ENCODE measurements at places on chromosomes 6 and 20. TPM values are rescaled to one million over a fixed set of nuclear protein-coding genes. Genes with fewer than 3 reads are reported as not detected.
A peak's percentile ranks its signal among the peaks of the same experiment; 100 is the strongest.

The FAM217A gene
- not detected for total RNA-seq

DNA sequence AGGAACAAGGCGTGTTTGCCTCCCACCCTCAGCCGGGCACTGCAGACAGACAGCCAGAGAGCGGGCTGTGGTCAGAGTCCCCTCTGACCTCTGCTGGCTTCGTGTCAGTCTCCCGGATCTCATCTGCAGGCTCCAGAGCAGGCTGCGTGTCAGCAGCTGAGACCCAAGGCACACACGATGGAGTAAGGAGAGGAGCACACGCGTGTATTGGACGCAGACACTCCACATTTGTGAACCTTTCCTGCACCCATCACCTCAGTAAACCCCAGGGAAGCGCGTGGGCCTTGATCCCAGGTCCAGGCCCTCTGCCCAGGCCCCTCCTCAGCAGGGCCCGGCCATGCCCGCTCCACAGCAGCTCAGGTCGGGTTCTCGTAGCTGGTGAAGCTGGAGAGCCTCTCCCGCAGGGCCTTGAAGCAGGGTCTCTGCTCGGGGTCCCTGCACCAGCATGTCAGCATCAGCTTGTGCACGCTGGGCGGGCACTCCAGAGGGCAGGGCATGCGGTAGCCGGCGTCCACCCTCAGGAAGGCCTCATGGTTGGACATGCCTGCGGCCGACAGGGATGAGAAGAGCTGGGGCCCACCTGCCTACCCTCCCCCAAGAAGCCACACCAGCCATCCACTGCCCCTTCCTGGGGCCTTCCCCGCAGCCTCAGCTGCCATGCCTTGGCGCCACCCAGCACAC is 7.9 kb downstream of the PTK6 start:
- no peaks in the 10 kb centered on the region for H3K36me3 ChIP-seq
- peak; percentile 15 for DNase-seq
- H3K27me3 ChIP-seq = no peaks in the 10 kb centered on the region
- no peak overlapping the region for H3K27ac ChIP-seq
- H3K4me3 ChIP-seq = no peak overlapping the region

DNA sequence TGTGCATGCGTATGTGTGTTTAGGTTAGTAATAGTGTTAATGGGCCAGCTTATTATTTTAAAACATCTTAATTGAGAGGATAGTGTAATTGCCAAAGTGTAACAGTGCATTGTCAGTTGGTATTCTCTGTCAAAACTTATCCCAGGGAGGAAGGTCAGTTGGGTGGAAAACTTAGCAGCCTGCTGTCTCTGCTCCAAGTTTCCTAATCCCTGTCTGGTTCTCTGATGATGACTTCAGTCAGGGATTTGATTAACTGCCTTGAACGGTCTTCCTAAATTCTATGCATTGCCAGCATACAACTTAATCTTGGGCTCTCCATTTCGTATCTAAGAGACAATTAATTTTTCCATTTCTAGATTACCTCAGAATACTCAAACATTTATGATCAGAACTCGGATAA is 51.1 kb downstream of the L3MBTL3 start:
- H3K36me3 ChIP-seq = peaks cover 13% of the 10 kb centered on the region
- H3K4me1 ChIP-seq = no peaks in the 10 kb centered on the region
- H3K4me3 ChIP-seq = no peak overlapping the region
- H3K27me3 ChIP-seq = no peaks in the 10 kb centered on the region
- H3K27ac ChIP-seq = no peak overlapping the region

The VGLL2 gene
- total RNA-seq = not detected

- H3K36me3 ChIP-seq = peaks cover 17% of the 10 kb centered on the region
- peaks cover 32% of the 10 kb centered on the region for H3K4me1 ChIP-seq
- no peak overlapping the region for H3K4me3 ChIP-seq
- H3K27me3 ChIP-seq = no peaks in the 10 kb centered on the region
- DNase-seq = no peak
- H3K27ac ChIP-seq = no peak overlapping the region
These were observed 4.7 kb downstream of the MRPS18A start for GRCh38 chr6:43682724-43683429.

The TUBB2A gene
- total RNA-seq = 4.2 TPM

DNA sequence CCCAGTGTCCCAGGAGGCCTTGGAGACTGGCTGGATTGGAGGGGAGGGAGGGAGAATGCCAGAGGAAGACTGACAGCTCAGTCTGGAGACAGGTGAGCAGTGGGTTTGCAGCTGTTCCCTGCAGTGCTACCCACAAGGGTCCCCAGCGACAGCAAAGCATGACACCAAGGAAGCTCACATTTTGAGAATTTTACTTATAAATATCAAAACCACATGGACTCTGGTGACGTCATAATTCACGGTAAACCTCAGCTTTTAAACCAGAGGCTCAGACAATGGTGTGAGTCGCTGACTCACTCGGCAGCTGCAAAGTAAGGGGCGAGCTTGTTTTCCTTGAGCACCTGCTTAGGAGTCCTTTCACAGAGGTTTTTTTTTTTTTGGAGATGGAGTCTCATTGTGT is 65.2 kb downstream of the THBS2 start:
- DNase-seq = no peak
- no peak overlapping the region for H3K27ac ChIP-seq
- H3K27me3 ChIP-seq = no peaks in the 10 kb centered on the region
- H3K4me1 ChIP-seq = no peaks in the 10 kb centered on the region
- H3K4me3 ChIP-seq = no peak overlapping the region

- no peak for DNase-seq
- H3K27ac ChIP-seq = no peak overlapping the region
- no peaks in the 10 kb centered on the region for H3K27me3 ChIP-seq
- H3K4me1 ChIP-seq = no peaks in the 10 kb centered on the region
- no peaks in the 10 kb centered on the region for H3K36me3 ChIP-seq
- H3K4me3 ChIP-seq = no peak overlapping the region
These were observed 157.6 kb downstream of the SLC35B3 start for GRCh38 chr6:8277769-8278168.

The ECT2L gene
- total RNA-seq = not detected

The ARID1B gene
- 297 TPM for total RNA-seq

The PHACTR3 gene
- total RNA-seq = not detected

GRCh38 chr6:39330057-39330456 is 7.6 kb upstream of the KCNK16 start:
- no peak overlapping the region for H3K4me3 ChIP-seq
- no peaks in the 10 kb centered on the region for H3K27me3 ChIP-seq
- H3K27ac ChIP-seq = no peak overlapping the region
- DNase-seq = peak; percentile 53

DNA sequence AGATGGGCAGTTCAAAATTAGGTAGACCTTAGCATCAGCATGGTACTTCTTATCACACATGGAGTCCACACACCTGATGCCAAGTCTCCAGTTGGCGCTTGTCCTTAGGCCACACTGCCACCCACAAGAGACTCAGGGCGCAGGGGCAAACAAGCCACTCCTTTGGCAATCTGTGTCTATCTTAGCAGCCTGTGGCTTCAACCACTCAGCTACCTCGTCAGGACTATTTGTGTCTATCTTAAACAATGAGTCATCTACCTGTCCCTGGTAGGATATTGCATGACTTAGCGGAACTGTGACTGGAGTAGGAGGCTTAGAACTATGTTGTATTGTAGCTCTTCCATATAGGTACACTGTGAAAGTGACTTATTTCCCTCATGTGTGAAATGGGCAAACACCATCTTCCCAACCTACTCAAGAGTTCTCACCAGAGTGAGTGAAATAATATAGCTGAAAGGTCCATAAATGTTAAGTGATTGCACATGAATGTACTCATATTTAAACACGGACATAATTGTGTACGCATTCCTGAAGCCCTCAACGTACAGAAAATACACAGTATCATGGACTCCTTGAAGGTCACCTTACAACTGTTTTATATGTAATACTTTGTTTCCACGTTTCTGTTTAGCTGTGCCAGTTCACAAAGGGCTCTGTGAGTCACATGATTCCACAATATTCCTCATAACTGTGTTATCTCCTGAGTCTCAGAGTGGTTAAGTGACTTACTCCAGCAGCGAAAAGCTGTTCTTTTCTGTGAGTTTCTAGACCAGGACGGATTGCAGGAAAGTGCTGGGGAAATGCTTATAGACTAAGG is 1.6 kb downstream of the TRIM27 start:
- DNase-seq = peak; percentile 11
- H3K4me3 ChIP-seq = peak overlapping the region; percentile 92
- peak overlapping the region; percentile 83 for H3K27ac ChIP-seq
- H3K4me1 ChIP-seq = peaks cover 23% of the 10 kb centered on the region
- H3K36me3 ChIP-seq = peaks cover 2% of the 10 kb centered on the region

- H3K27ac ChIP-seq = no peak overlapping the region
- H3K4me3 ChIP-seq = no peak overlapping the region
- no peaks in the 10 kb centered on the region for H3K27me3 ChIP-seq
- no peak for DNase-seq
These were observed 3.2 kb upstream of the RFPL4B start for GRCh38 chr6:112343977-112344376.

DNA sequence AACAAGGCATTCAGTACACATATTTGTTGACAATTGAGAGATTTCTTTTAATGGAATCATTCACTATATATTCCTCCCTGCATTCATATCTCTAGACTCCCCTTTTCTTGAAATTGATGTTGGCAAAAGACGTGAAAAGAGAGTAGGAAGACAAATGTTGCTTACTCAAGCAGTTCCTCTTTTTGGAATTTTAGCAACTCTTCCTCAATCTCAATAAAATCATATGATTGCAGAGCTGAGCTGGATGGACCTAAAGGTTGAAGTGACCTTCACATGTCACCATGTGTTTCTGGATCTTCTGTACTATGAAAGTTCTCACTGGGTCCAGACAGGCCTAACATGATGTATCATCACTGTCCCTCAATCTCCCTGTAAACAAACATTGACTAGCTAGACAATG is 18.6 kb downstream of the ADGRF1 start:
- no peak overlapping the region for H3K27ac ChIP-seq
- no peaks in the 10 kb centered on the region for H3K27me3 ChIP-seq
- H3K36me3 ChIP-seq = no peaks in the 10 kb centered on the region
- no peak for DNase-seq

The PARD6B gene
- total RNA-seq = 6.0 TPM

DNA sequence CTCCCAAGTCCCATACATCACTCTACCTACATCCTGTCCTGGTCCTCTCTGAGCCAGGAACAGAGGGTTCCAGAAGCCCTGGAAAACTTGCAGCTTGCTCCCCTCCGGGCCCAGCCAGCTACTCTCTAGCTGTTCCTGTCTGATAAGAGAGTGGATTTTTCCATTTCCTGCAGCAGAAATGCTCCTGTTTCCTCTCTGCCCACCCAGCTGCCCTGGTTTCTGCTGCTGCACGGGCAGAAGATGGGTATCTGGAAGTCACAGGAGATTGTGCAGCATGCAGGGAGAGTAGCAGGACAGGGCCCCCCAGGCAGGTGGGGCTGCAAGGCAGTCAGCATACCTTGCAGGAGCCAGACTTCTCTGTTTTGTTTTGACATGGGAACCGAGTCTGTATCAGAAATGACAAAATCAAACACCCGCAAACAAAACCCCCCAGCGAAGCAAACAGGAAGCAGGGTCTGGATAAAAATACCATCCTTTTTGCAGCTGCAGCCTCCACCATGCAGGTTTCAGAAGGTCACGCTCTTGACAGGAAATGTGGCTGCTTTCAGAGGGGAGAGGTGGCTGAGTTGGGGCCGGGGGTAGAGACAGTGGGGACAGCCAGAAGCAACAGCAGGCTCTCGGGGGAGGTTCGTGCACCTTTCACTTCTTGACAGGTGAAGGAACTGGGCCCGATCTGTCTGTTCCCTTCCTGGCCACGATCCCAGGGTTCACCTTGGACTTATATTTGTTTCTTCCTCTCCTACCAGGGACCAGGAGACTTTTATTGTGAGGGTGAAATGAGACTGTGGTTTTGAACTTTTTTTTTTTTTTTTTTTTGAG is 50.8 kb upstream of the FAM83D start:
- no peaks in the 10 kb centered on the region for H3K36me3 ChIP-seq
- peak overlapping the region; percentile 47 for H3K4me3 ChIP-seq
- H3K27me3 ChIP-seq = no peaks in the 10 kb centered on the region
- H3K27ac ChIP-seq = peak overlapping the region; percentile 93

The OR2H2 gene
- not detected for total RNA-seq

DNA sequence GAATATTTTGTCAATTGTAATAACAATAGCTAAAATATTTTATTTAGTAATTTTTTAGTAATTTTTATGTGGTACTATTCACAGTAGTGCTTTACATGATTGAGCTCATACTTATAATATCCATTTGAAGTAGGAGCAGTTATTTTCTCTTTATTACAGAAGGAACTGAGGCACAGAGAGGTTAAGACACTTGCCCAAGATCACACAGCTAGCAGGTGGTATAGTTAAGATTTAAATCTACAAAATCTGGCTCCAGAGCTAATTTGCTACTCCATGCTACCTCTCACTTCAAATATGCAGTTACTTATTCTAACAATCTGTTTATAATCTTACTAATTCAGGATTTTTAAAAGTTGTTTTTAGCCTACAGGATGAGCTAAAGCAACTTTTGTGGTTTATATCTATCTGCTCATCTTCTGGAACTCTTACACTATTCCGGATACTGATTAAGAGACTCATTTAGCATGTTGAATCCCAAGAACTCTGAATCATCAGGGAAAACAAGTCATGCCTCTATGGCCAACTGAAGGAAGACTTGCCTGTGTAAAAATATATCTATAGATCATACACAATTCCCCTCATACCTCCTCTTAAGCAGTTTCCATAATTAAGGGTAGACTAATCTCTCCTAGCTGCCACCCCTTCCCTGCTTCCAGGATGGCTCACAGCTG is 324.2 kb downstream of the UBE3D start:
- no peak overlapping the region for H3K4me3 ChIP-seq
- H3K27ac ChIP-seq = no peak overlapping the region
- DNase-seq = no peak
- H3K4me1 ChIP-seq = no peaks in the 10 kb centered on the region

- no peak overlapping the region for H3K4me3 ChIP-seq
- H3K27me3 ChIP-seq = no peaks in the 10 kb centered on the region
- no peaks in the 10 kb centered on the region for H3K36me3 ChIP-seq
- no peak overlapping the region for H3K27ac ChIP-seq
- H3K4me1 ChIP-seq = no peaks in the 10 kb centered on the region
These were observed 412.8 kb upstream of the NRSN1 start for GRCh38 chr6:23713211-23713610.

GRCh38 chr6:16998461-16998860 is 103.4 kb upstream of the STMND1 start:
- no peaks in the 10 kb centered on the region for H3K27me3 ChIP-seq
- H3K4me3 ChIP-seq = no peak overlapping the region
- no peaks in the 10 kb centered on the region for H3K4me1 ChIP-seq
- H3K36me3 ChIP-seq = no peaks in the 10 kb centered on the region
- no peak overlapping the region for H3K27ac ChIP-seq

DNA sequence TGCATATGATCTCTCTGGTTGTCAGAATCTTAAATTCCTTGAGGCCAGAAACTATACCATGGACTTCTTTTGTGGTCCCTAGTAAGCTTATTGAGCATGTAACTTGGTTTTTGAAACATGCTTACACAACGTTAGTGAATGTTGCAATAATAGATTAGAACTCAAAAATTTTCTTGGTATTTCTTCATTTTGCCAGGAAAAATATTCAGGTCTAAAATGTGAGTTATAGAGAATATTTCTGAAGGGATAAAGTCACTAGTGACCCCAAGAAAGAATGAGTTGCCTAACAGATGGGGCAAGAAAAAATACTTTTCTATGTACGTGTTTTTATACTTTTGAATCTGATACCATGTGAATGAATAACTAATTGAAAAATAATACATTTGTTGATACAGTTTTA is 195.4 kb downstream of the TFAP2A start:
- no peaks in the 10 kb centered on the region for H3K27me3 ChIP-seq
- H3K27ac ChIP-seq = no peak overlapping the region
- no peaks in the 10 kb centered on the region for H3K4me1 ChIP-seq
- no peak for DNase-seq
- no peak overlapping the region for H3K4me3 ChIP-seq
- H3K36me3 ChIP-seq = no peaks in the 10 kb centered on the region
